Right renal cortex interstitium (tissue), 3 donors: ENCODE measurements at places on chromosomes 6 and 20. TPM values are rescaled to one million over a fixed set of nuclear protein-coding genes. Genes with fewer than 3 reads are reported as not detected.

GRCh38 chr6:19833947-19834346, 3.2 kb upstream of the ID4 start:
- no peak for DNase-seq

GRCh38 chr6:134515986-134516385, 198.1 kb upstream of the SGK1 start:
- DNase-seq, result no peak

GRCh38 chr6:68069921-68070710, 565.0 kb upstream of the ADGRB3 start:
- no peak for DNase-seq

- DNase-seq, result no peak
These were observed 306.2 kb upstream of the ZFP64 start for GRCh38 chr20:52497731-52498130.

The PLN gene
- polyA plus RNA-seq, result 6.4 TPM

The MAP7 gene
- 31.5 TPM for polyA plus RNA-seq

The PAK5 gene
- 0.49 TPM for polyA plus RNA-seq

The JARID2 gene
- 28.2 TPM for polyA plus RNA-seq

The SLC22A7 gene
- 0.25 TPM for polyA plus RNA-seq
